ENCODE measurements at places on chromosomes 2 and 18. TPM values are rescaled to one million over a fixed set of nuclear protein-coding genes. Genes with fewer than 3 reads are reported as not detected.

Gene DNAJC5G
- not detected for total RNA-seq

Gene TOGARAM2
- 5.3 TPM for total RNA-seq

Gene CRYBA2
- not detected for total RNA-seq

DNA sequence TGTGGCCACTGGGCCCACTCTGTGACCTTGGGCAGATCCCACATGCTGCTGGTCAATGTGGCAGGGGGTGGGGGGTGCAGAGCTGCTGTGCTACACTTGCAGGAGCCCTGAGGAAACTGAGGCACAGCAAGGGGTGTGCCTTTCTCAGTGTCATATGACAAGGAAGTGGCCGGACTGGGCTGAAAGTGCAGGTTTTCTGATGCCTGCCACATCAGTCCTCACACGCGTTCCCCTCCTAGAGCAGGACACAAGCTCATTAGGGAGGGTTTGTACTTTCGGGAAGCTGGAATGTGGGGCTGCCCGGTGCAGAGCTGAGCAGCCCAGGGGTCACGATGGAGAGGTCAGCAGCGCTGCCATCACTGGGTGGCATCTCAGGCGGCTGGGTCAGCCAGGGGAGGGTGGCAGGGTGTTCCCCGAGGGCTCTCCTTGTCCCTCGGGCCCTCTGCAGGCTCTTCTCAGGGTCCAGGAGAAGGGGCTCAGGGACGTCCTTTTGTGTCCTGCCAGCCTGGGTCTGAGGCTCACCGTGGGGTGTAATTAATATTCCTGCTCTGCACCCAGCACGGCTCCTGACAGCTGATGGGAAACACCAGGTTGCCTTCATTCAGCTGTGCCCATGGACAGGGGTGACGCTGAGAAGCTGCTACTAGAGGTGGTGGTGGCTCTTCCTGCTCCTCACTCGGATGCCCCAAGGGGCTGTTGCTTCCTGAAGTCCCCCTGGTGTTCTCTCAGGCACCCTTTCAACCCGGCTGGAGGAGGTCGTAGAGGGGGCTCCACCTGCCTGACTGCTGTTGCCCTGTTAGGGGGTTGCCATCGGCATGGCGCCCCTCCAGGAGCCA lies 62.1 kb upstream of the HDAC4 start:
- peak; percentile 45 for DNase-seq

DNA sequence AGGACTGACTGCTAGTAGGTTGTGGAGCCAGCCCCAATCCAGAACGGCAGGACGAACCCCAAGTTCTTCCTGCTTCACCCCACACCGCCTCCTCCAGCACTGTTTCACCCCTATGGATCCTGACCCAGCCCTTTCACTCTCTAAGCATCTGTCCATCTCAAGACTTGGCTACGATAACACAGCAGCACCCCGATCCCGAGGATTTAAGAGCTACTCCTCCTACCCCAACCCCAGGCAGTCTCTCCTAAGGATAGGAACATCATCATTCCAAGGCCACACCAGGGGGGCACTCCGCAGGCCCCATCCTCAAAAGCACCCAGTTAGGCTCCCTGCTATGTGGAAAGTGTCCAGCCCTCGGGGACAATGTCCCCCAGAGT lies 645 bp downstream of the KCTD18 start:
- no peak for DNase-seq

Data from sciatic nerve (tissue), 2 donors.